ENCODE measurements at places on chromosomes 13 and 19.

DNA sequence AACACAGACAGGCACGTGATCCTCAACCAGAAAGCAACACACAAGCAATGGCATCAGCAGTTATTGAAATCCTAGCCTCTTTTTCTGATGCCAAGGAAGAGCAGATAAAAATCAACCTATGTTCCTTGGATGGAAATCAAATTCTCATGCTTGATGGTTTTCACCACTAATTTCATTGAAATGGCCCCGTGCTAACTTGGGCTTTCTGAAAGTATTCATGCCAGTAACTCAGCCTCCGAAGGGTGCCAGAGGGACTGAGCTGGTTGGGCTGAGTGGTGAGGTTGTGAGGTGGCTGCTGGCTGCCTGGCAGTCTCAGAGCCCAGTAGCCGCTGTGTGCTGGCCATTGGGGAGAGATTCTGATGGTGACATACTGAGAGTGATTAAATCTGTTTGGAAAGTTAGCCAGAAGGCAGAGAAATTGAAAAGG, 309.3 kb downstream of the DCT start:
- DNase-seq, result no peak

GRCh38 chr13:19586904-19587634, 25.7 kb upstream of the TPTE2 start:
- peak; percentile 13 for DNase-seq

- no peak for DNase-seq
Observed at GRCh38 chr13:113427562-113428468, 25.5 kb downstream of the ADPRHL1 start.

- no peak for DNase-seq
Observed at GRCh38 chr13:95361686-95362085, 60.4 kb upstream of the ABCC4 start.

GRCh38 chr19:17460372-17461230, at the start of gene NXNL1:
Gene NXNL1, minus strand, starts transcription at chr19:17460926. Its CDS starts 57 bp downstream, at chr19:17460869.
- DNase-seq, result no peak

DNA sequence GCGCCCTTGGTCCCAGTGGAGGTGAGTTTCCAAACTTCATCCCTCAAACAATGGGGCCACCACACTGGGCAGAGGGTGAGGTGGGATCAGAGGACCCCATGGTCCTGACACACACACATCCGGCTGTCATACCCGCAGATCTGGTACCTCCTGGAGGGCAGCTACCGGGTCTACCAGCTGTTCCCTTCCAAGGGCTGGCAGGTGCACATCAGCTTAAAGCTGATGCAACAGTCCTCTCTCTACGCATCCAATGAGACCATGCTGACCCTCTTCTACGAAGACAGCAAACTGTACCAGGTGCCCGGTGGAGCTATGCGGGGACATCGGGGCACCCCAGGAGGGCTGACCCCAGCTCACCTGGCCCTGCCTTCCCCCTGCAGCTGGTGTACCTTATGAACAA, 14.0 kb upstream of the PSMD8 start:
- DNase-seq, result no peak

DNA sequence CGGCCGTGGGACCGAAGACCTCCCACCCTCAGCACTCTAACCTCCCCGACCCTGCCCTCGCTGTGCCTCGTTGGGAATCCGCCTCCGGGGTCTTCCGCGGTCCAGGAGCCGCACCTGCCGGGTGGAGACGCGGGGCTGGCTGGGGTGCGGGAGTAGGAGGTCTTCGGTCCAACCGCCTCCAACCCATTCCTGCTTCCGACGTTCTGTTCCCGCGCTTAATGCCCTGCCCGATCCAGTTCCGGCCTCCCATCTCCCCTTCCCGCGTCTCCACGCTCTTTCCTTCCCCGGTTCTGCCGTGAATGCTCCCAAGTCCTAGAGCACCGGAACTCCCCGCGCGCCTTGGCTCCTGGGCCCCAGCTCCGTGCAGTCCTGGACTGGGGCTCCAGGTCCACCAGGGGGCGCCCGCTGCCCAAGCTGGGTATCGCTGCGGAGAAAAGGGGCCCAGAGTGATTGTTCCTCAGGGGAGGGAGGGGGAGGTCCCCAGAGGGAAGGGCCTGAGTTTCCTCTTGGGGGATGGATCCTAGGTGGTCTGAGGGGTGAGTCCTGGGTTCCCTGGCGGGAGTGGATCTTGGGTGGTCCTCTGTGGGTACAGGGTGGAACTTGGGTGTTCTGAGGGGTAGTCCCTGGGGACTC, 14.1 kb upstream of the TNFSF9 start:
- DNase-seq, result peak; percentile 86

- DNase-seq, result peak; percentile 44
Observed at GRCh38 chr19:19554074-19555023, 16.3 kb downstream of the CILP2 start.

DNA sequence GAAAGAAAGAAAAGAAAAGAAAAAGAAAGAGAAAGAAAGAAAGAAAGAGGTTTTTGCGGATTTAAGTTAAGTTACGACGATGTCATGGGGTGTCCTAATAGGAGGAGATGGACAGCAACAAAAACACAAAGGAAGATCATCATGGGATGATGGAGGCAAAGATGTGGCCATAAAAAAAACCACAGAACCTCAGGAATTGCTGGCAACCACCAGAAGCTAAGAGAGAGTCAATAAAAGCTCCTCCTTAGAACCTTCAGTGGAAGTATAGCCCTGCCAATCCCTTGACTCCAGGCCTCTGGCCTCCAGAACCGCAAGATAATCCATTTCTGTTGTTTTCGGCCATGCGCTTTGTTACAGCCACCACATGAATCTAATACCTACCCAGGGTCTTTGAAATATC, 11.5 kb downstream of the PLEKHA4 start:
- peak; percentile 86 for DNase-seq

DNA sequence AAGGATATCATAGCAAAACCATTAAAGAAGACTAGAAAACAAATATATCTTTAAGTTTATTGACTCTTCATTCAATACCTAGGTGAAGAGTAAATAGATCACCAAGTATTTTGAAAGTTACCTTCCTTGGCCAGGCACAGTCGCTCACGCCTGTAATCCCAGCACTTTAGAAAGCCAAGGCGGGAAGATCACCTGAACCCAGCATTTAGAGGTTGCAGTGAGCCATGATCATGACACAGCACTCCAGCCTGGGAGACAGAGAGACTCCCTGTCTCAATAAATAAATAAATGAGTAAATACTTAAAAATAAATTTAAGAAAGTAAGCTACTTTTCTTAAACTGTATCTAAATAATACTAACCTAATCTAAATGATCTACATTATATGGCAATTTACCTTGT, 8.9 kb upstream of the WBP4 start:
- no peak for DNase-seq

GRCh38 chr13:39577838-39578491, 25.0 kb downstream of the LHFPL6 start:
- no peak for DNase-seq

- peak; percentile 69 for DNase-seq
Observed at GRCh38 chr19:51784922-51785690, 9.9 kb upstream of the FPR3 start.

GRCh38 chr13:89027694-89028306, 1356.6 kb downstream of the SLITRK5 start:
- DNase-seq, result no peak

- DNase-seq, result peak; percentile 45
Observed at GRCh38 chr19:10209315-10209714, 14.6 kb upstream of the DNMT1 start.

DNA sequence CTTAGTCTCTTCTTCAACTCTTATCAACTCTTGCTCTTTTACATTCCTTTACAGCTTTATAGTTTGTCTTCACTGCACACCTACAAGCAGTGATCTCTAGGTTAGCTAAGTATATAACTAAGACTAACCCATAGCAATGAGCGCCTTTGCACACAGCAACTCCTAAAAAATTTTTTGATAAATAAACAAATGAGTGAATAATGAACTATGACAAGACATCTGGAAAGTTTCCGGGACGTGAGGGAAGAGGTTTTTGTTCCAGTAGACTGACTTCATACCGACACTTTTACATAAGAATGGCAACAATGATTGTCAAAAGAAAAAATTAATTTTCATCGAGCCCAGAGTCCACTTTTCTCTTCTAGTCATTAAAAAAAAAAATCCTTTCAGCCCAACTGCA, 98.3 kb downstream of the ELF1 start:
- no peak for DNase-seq

GRCh38 chr13:49925881-49926418, 10.2 kb downstream of the SPRYD7 start:
- DNase-seq, result no peak

- DNase-seq, result peak; percentile 29
Observed at GRCh38 chr19:52191951-52192350, 2.1 kb downstream of the PPP2R1A start.

DNA sequence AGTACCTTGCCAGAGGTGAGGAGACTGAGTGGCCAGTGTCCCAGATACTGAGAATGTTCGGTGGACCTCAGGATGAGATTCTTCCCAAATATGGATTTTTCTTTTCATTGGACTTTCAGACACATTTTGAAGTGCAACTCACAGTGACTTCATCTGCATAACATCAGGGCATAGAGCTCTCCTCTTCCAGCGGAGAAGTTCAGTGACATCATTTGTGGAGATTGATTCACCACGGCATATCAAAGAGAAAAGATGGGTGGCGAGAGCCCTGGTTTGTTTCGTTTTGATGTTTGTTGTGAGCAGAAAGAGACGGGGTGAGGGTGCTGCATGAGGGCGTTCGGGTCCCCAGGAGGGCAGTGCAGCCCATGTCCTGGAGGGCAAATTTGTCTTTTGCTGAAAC, 120.1 kb upstream of the GPR12 start:
- DNase-seq, result peak; percentile 2

- DNase-seq, result no peak
Observed at GRCh38 chr19:1258707-1259205, 10.4 kb downstream of the MIDN start.

DNA sequence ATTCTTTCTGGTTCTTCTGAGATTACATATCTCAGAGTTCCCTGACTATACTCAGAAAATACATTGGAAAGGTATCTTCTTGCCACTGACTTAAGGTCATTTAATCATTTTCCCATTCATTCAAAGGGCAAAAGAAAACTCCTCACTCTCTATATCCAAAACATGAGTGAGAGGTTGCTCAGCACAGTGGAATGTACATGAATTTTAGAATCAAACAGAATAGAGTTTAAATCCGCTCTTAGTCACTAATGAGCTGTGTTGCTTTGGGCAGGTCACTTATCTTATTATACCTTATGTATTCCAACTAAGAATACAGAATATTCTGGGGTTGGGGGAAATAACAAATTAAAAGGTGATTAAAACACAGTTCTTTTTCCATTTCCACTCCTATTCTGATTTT, 452.6 kb upstream of the KLF12 start:
- no peak for DNase-seq

DNA sequence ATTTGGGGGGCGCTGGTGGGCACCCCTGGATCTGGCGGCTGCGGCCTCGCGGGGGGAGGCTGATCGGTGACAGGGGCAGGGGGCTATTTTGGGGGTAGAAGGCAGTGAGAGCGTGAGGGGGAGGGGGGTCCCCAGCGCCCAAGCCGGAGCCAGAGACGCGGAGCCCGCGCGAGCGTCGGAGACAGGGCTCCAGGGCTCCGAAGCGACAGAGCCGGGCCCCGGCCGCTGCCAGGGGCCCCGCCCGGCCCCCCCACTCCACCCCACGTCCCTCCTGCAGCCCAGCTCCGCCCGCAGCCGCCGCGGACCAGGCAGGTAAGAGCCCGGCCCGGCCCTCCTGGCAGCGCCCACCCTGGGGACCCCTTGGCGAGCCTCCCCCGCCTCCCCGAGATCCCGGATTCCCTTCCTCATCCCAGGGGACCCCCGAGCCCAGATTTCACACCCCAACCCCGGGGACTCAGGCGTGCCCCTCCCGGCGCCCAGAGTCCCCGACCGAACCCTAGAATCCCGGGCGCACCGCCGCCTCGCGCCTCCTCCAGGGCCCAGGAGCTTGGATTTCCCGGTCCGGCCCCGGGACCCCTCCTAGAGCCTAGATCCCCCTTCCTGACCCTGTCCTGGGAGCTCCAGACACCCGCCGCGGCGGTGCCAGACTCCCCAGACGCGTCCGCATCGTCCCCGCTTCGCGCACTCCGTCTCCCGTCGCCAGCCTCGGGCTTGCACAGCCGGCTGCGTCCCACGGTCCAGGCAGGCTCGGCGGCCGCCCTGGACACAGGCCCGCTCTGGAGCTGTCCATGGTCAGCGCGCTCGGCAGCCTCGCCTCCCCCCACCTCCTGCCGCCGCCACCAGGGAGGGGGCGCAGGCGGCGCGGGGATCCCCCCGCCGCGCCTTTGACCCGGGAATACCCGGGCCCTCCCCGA, at the start of gene PPFIA3:
Gene PPFIA3 (plus strand): TSS at position 134 of the 914 bp plus-strand sequence. CDS start 8,330 bp downstream, outside the sequence.
- peak; percentile 72 for DNase-seq

DNA sequence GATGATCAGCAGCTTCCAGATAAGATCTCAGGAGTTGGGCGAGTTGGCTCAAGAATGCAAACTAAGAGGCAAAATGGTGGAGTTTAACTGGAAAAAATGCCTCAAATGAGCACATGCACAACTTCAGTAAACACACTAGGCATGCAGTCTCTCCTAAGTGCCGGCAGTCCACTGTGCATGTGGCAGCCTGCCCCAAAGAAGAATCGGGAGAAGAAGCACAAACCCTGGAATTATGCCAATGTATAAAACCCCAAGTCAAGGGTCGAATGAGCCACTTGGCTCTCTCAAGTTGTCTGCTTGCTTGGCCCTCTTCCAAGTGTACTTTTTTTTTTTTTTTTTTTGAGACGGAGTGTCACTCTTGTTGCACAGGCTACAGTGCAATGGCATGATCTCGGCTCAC, 53.3 kb upstream of the SLITRK1 start:
- DNase-seq, result no peak

GRCh38 chr13:27621116-27621365, 651 bp upstream of the POLR1D start:
- no peak for DNase-seq

- peak; percentile 63 for DNase-seq
Observed at GRCh38 chr19:38729653-38730469, 14.4 kb downstream of the CAPN12 start.

GRCh38 chr19:11041966-11042627, 47.2 kb upstream of the LDLR start:
- no peak for DNase-seq

DNA sequence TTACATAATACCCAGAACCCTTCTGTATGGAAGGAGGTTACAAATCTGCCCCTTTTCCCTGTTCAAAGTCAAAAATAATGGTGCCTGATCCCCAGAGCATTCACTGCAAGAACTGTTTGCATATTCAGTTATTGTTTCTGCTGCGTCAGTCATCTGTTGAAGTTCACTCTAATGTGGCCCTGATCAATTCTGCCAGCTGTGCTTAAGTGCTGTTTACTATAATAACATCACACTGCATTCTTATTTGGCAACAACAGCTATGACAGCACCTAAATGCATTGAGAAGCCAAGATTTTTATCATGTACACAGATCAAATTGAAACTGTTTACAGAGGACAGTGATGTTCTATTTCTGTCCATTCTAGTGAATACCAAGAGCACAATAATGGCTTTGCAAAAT, 115.9 kb downstream of the DACH1 start:
- DNase-seq, result no peak

- peak; percentile 13 for DNase-seq
Observed at GRCh38 chr19:28213470-28214082, 999.4 kb downstream of the UQCRFS1 start.

DNA sequence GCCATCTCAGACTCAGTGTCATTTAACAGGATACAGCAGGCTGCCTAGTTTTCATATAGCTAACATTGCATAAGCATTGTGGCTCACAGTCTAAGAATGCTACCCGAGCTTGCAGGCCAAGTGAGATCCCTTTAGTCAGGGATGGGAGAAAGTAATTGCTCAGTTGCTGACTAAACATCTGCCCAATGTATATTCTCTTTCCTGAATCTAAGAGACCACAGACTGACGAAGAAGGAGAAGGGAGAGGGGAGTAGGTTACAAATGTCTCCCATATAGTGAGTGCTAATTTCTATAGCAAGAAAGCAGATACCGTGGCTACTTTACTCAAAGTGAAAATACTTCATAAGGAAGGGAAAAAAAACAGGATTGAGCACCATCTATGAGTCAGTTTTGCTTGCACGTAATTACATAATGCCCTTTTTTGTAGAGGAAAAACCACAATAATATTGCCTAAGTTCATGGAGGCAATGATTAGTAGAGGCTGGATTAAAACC, 453.9 kb downstream of the COG6 start:
- peak; percentile 53 for DNase-seq
